Hematopoietic multipotent progenitor cell treated with erythropoietin and hydrocortisone succinate and interleukin-3 and kit ligand, for 17 days (in vitro differentiated cells): ENCODE measurements at places on chromosomes 16 and 17.

DNA sequence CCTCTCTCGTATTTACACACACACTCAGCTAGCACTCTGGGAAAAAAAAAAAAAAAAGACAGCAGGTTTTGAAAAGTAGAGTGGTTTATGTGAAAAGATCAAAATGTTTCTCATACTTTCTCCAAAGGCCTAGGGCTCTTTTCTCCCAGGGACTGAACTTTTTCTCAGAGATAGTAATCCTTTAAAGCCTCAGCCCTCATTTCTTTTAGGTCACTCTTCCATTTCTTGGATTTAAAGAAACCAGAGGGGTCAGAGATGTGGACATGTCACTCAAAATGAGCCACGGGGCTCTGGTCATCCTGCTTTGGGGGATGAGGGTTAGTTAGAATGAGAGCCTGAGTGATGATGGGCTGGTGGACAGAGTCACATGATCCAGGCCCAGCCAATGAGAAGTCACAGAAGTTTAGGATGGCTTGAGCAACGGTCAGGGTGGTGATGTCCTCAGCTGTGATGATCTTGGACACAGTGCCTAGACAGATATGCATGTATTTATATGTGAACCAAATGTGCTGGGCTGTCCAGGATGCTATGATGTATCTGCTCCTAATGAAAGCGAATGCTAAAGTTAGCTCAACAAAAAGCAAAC, 33.7 kb upstream of the AXIN2 start:
- DNase-seq: no peak

- no peak for DNase-seq
Observed at GRCh38 chr16:48963306-48963705, 318.3 kb downstream of the CBLN1 start.

- no peak for DNase-seq
Observed at GRCh38 chr16:54954220-54954619, 23.6 kb downstream of the IRX5 start.

DNA sequence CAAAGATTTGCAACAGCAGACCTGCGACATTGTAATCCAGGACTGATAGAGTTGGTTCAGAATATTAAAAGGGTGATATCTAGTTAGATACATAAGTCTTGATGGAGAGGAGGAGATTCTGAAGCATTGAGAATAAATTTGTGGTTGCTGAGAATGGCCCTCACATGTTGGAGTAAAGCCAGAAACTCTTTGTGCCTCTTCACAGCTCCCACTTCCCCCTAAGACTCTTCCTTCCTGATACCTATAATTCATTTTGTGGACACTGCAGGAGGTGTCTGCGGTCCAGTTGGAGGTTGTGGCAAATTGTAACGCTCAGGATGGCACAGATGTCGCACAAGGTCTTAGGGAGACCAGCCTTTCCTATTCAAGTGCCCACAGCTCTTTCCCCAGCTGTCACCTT, 17.5 kb downstream of the WWOX start:
- no peak for DNase-seq

GRCh38 chr16:2584729-2585650, 47.2 kb downstream of the PDPK1 start:
- no peak for DNase-seq

- DNase-seq: no peak
Observed at GRCh38 chr16:50778284-50779163, 36.6 kb downstream of the CYLD start.

DNA sequence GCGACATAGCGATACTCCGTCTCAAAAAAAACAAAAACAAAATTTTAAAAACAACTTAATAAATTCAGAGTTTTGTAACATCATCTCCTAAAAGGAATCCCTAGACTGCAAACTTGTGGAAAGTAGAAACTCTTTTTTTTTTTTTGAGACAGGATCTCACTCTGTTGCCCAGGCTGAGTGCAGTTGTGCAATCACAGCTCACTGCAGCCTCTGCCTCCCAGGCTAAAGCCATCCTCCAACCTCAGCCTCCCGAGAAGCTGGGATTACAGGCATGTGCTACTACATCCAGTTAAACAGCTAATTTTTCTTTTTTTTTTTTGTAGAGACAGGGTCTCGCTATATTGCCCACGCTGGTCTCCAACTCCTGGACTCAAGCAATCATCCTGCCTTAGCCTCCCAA, 19.7 kb downstream of the EZH1 start:
- no peak for DNase-seq

- DNase-seq: no peak
Observed at GRCh38 chr17:56434610-56435009, 158.9 kb upstream of the NOG start.

- no peak for DNase-seq
Observed at GRCh38 chr16:67391424-67392300, 1.6 kb downstream of the TPPP3 start.

DNA sequence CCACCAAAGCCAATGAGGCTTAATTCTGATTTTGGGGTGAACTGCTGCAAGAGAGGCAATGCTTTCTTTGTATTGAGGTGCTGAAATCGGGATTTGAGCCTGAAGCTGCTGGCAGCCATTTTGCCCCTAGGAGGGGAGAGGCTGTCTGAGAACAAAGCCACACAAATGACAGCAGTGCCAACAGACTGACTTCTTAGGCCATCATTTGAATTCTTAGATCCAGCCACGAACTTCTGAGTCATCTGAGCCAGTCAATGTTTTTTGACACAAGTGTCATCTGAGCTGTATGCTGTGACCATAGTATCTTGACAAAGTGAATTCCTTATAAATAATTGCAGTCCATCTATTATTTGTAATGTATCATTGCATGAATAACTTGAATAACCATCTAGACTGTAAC, 29.0 kb downstream of the HYDIN start:
- no peak for DNase-seq

DNA sequence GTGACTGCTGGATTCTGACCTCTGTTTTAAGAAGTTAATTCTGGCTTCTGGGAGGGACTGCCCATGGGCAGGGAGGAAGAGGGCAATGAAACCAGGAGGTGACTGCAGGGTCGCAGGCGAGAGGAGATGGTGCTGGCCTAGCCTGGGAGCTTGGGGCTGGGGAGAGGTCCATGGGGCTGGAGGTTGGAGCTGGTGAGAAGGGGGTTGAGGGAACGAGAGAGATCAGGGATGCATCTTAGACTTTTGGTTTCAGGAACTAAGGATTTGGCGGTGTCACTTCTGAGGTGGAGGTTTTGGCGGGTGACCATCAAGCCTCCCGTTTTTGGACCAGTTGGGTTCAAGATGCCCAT, 64.6 kb downstream of the NKD1 start:
- no peak for DNase-seq
